AG04449 (cell line): ENCODE measurements at places on chromosomes 1 and 21.

DNA sequence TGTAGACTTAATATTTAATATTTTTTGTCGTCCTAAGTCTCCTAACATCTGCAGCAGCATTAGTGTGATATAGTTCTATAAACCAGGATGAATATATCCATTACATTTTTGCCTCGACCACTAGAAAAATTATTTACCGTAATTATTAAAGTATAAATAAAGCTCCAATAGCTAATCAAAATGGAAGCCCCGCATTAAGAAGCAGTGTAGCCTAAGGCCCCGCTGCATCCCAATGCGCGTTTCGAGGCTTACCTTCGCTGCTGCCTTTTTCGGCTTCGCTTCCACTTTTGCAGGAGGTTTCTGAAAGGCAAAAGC, 891 bp downstream of the HMGN1 start:
- DNase-seq, result no peak

GRCh38 chr1:78005755-78006154, 1.0 kb downstream of the DNAJB4 start:
- peak; percentile 63 for DNase-seq

GRCh38 chr21:42040411-42041180, 30.4 kb upstream of the ZBTB21 start:
- peak; percentile 100 for DNase-seq

DNA sequence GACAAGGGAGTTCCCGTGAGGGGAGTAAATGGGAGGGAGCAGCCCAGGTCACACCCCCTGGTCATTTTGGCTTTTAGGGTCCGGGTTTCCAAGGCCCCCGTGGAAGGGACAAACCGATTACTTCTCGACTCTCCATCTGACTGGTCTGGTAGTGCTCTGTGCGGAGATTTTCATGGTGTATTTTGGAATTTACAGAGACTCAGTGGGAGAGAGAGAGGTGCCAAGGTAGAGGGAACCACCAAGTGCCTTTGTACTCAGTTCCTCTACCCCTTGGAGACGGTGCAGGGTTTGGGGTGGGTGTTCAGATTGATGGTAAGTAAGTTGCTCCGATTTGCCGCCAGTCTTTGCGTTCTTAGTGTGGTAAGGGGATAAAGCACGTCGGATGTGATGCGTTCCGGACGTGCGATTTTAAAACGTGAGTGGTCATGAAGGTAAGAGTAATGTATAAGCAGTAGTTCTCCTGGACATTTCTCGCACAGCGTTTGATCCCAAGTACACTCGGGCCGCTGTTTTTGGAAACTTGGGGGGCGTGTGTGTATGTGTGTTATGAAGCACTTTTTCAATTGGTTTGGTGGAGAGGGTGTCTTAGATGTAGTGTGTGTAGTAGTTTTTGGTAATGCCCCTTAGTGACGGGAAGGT, 682 bp downstream of the SUCO start:
- no peak for DNase-seq

DNA sequence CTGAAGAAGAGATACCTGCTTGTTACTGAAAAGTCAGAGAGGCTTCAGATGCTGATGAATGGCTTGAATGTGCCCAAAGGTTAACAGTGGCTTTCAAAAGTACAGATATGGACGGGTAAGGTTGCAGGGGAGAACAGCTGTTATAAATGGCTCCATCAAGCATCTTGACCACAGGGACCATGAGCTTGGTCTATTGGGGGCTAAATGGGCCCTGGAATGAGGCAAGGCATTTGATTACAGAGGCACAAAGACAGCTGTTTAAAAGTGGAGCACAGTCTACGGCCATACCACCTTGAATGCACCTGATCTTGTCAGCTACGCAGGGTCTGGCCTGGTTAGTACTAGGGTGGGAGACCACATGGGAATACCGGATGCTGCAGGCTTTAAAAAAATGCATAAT, 48.3 kb downstream of the C1orf198 start:
- no peak for DNase-seq

DNA sequence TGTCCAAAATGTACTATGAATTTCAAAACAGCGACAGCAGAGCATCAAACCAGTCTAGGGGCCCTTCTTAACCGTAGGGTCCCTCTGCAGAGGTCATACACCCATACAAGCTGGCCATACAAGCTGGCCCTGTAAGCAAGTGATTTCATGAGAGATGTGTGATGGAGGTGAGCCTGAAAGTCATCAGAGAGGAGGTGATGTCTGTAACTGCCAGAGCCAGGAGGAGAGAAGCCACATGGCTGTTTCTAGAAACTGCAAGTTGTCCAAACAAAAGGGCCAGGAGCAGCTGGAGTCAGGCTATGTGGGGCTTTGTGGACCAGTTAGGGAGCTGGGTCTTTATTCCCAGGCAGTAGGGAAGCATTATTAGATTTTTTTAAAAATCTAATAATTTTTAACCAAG, 14.8 kb upstream of the SERINC2 start:
- DNase-seq, result no peak

GRCh38 chr1:64133036-64133435, 70.4 kb upstream of the UBE2U start:
- DNase-seq, result peak; percentile 84

GRCh38 chr1:111666828-111667227, 47.2 kb downstream of the RAP1A start:
- no peak for DNase-seq

DNA sequence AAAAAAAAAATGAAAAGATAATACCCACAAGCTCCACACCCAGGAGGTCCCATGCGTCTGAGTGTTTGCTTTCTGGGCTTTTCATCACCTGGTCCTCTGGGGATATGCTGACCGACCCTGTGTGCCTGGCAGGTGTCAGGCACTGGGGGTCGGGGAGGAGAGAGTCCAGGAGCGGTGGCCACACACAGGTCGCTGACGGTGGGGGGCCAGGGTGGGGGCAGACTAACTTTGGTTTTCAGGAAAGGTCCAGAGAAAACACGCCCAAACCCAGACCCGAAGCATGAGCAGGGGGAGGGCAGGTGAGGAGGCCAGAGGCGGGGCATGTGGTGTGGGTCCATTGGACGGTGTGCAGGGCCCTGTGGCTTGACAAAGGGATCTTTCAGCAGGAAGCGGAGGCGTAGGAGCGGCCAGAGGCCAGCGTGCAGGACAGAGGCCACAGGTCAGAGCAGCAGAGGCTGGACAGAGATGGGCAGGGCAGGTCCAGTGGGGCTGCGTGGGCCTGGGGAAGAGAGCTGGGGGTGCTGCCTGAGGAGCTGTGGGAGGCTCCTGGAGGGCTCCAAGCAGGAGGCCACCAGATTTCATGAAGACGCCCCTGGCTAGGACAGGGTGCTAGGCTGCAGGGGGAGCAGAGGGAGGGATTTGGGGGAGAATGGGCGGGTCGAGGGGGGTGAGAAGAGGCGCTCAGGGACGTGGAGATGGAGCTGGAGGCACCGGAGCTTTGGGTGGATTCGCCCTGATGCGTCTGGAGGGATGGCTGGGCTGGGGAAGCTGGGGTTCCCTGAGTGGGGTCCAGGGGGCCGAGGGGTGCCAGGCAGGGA, 15.8 kb downstream of the RNF223 start:
- no peak for DNase-seq

- DNase-seq, result no peak
These were observed 52.3 kb downstream of the BCAR3 start for GRCh38 chr1:93629101-93630059.

GRCh38 chr1:32741413-32742198, 39.0 kb upstream of the SYNC start:
- DNase-seq, result no peak

DNA sequence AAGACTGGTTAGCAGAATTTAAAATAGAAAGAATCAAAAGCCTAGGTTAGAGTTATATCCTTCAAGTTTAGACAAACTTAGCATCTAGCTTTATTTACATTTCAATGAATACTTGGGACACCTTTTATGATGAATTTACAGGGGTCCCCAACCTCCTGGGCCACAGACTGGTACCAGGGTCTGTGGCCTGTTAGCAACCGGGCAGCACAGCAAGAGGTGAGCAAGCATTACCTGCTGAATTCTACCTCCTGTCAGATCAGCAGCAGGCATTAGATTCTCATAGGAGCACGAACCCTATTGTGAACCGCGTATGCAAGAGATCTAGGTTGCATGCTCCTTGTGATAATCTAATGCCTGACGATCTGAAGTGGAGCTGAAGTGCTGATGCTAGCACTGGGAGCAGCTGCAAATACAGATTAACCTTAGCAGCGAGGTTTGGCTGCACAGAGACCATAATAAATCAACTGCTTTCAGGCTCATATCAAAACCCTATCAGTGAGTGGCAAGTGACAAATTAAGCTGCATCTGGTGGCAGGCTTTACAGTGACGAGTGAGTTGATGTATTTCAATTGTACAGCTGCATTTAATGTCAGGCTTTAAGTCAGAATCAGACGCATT, 82.0 kb downstream of the UCHL5 start:
- DNase-seq, result no peak

DNA sequence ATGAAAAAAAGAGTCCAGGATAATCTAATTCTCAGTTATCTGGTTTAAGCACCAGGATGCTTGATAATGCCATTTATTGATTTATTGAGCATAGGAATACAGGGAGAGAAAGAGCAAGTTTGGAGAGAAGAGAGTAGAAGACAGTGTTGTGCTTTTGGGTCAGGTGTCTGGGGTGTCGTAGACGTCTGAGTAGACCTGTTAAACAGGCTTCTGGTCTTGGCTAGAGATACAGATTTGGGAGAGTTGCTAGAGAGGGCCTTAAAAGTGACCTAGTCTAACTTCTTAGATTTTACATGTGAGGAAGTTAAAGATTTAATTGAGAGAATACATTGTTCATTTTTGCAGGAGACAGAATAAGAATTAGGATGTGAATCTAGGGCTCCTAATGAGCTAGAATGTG, 34.3 kb downstream of the CNST start:
- DNase-seq, result no peak

DNA sequence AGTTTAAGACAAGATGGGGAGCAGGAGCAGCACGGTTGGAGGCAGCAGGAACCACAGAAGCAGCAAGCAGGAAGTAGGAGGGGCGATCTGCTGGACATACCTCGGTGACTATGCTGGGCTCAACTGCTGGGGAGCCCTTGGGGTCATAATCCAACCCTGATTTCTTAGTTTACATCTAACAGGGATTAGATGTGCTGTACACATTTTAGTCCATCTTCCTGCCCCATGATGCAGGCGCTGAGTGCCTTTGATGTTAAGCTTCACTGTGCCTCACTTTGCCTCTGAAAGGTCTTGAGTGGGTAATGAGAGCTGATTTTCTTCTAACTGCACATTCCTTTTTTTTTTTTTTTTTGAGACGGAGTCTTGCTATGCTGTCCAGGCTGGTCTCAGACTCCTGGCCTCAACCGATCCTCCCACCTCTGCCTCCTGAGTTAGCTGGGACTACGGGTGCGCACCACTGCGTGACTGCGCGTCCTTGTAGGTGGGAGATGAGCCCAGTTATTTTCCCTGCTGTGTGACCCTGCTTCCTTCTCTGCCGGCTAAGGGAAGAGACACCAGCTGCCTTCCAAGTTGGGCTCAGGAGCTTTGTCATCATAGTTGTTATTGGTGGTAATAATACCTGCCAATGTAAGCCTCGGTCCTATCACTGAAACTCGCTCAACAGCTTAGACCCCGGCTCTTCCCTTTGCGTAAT, 1.1 kb upstream of the RCAN3 start:
- DNase-seq, result no peak

- DNase-seq, result no peak
These were observed 70.1 kb downstream of the EPHB2 start for GRCh38 chr1:22780696-22781095.

- no peak for DNase-seq
These were observed 18.2 kb upstream of the FCGR2A start for GRCh38 chr1:161486806-161487741.

- DNase-seq, result no peak
These were observed 121.2 kb downstream of the PTPN14 start for GRCh38 chr1:214429951-214430770.

DNA sequence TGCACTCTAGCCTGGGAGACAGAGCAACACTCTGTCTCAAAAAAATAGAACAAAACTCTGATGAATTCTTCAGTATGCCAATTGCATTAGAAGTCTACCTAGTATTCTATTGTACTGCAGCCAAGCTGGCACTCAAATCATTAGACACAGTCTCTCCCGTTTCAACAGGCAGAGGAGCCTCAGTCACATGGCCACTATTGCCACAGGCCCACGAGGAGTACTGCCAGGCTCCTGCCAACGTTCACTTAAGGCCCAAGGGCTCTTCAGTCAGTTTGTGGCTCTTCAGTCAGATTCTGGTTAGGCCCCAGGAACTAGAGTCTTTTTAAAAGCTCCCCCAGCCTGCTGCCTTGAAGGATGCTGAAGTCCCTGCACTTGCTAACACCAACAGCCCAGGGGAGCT, 73.4 kb downstream of the SH3BGR start:
- no peak for DNase-seq

DNA sequence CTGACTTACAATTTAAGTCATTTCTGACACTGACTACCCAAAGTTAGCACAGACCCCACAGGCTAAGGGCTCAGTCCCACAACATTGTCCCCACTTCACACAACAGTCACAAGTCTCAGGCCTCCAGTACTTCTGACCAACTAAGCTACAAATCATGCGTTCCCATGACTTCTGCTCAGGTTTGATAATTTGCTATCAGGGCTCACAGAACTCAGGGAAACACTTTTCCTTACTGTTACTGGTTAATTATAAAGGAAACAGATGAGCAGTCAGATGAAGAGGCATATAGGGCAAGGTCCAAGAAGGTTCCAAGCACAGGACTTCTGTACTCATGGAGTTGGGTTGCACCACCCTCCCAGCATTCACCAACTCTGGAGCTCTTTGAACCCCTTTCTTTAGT, 151.2 kb upstream of the TNR start:
- no peak for DNase-seq

- no peak for DNase-seq
These were observed 43.6 kb upstream of the A3GALT2 start for GRCh38 chr1:33364565-33364918.

DNA sequence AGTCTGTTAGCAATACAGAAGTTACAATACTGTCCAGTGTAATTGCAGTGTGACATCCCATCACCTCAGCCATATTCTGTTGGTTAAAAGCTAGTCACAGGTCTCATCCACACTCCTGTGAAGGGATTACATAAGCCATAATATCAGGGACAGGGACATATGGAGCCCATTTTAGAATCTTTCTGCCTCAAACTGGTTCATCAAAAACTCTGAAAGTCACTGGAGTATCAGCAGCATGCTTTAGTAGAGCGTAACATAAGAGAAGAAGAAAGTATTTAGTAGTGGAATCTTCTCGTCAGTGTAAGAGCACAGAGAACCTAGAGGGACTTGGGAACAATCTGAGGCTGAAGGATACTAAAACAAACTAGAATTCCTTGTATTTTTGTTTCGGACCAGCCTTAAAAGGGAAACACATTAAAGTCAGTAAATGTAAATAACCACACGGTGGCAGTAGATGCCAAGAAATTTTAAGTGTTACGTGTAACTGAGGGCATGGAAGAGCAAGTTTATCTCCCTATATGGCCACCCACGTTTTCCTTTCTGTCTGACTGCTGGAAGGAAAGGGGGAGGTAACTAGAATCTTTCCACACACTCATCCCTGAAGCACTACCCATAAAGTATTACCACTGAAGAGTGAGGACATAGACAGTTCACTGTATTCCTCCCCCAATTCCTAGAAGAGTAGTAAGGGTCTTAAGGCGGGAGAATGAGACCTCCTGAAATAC, 41.6 kb upstream of the AGL start:
- peak; percentile 86 for DNase-seq

DNA sequence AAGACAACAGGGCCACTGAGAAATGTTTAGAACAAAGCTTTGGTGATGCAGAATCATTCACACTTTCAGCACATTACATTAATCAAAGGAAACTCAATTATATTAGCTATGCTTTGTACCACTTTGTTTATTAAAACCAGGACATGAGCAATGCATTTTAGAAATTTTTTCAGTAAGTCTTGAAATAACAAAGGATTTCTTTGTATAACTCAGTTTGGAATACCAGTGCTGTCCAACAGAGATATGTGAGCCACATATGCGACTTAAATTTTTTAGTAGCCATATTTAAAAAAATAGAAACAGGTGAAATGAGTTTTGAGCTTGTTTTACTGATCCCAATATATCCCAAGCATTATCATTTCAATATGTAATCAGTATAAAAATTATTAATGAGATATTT, 18.8 kb upstream of the F3 start:
- DNase-seq, result no peak
